ENCODE measurements at places on chromosomes 1 and 21. TPM values are rescaled to one million over a fixed set of nuclear protein-coding genes. Genes with fewer than 3 reads are reported as not detected.

GRCh38 chr1:110960777-110961420, 2.8 kb downstream of the LRIF1 start:
- H3K4me1 ChIP-seq, result peaks cover 4% of the 10 kb centered on the region
- H3K27me3 ChIP-seq, result no peaks in the 10 kb centered on the region
- no peak overlapping the region for H3K27ac ChIP-seq
- peak overlapping the region; percentile 10 for H3K4me3 ChIP-seq

- peak overlapping the region; percentile 85 for H3K4me3 ChIP-seq
- peaks cover 19% of the 10 kb centered on the region for H3K4me1 ChIP-seq
- peaks cover 49% of the 10 kb centered on the region for H3K27me3 ChIP-seq
- no peaks in the 10 kb centered on the region for H3K36me3 ChIP-seq
- H3K27ac ChIP-seq, result no peak overlapping the region
Observed at GRCh38 chr1:201537891-201538611, 876 bp upstream of the NAV1 start.

- no peak overlapping the region for H3K27ac ChIP-seq
- no peak for DNase-seq
- H3K4me3 ChIP-seq, result no peak overlapping the region
- H3K4me1 ChIP-seq, result peaks cover 5% of the 10 kb centered on the region
- H3K27me3 ChIP-seq, result no peaks in the 10 kb centered on the region
- peaks cover 31% of the 10 kb centered on the region for H3K36me3 ChIP-seq
Observed at GRCh38 chr1:183544598-183545297, 45.5 kb downstream of the NCF2 start.

GRCh38 chr1:29121936-29122681, 1.6 kb downstream of the TMEM200B start:
- peaks cover 9% of the 10 kb centered on the region for H3K4me1 ChIP-seq
- H3K27me3 ChIP-seq, result peaks cover 25% of the 10 kb centered on the region
- peak overlapping the region; percentile 81 for H3K4me3 ChIP-seq
- DNase-seq, result peak; percentile 75
- H3K27ac ChIP-seq, result no peak overlapping the region
- H3K36me3 ChIP-seq, result peaks cover 9% of the 10 kb centered on the region

DNA sequence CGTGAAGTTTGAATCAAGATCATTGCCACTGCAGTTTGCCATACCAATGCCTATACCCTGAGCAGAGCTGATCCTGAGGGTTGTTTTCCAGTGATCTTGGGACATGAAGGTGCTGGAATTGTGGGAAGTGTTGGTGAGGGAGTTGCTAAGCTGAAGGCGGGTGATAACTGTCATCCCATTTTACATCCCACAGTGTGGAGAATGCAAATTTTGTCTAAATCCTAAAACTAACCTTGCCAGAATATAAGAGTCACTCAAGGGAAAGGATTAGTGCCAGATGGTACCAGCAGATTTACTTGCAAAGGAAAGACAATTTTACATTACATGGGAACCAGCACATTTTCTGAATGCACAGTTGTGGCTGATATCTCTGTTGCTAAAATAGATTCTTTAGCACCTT, 78.6 kb downstream of the FMN2 start:
- DNase-seq, result no peak
- no peak overlapping the region for H3K4me3 ChIP-seq
- peaks cover 7% of the 10 kb centered on the region for H3K27me3 ChIP-seq
- H3K27ac ChIP-seq, result no peak overlapping the region

The LINGO4 gene
- not detected for total RNA-seq

GRCh38 chr1:245148861-245149260, 5.9 kb upstream of the KIF26B start:
- peaks cover 52% of the 10 kb centered on the region for H3K27me3 ChIP-seq
- no peak overlapping the region for H3K27ac ChIP-seq
- DNase-seq, result no peak
- no peaks in the 10 kb centered on the region for H3K4me1 ChIP-seq
- no peak overlapping the region for H3K4me3 ChIP-seq

DNA sequence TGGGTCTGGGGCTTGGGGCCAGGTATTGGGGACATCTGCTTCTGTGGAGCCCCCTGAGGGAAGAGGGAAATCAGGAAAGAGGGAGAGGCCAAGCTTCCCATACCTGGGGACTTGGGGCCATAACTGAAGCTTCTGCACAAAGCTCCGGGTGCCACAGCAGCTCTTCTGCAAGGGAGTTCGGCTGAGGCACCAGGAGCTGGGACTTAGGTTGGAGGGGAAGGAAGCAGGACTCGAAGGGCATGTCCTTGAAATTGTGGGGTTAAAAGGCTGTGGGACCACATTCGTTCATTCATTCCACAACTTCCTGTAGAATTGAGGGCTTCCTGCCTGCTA, 1.7 kb upstream of the EPS8L3 start:
- H3K27ac ChIP-seq, result no peak overlapping the region
- H3K4me3 ChIP-seq, result no peak overlapping the region
- peaks cover 9% of the 10 kb centered on the region for H3K4me1 ChIP-seq
- H3K36me3 ChIP-seq, result no peaks in the 10 kb centered on the region
- peaks cover 5% of the 10 kb centered on the region for H3K27me3 ChIP-seq
- no peak for DNase-seq

DNA sequence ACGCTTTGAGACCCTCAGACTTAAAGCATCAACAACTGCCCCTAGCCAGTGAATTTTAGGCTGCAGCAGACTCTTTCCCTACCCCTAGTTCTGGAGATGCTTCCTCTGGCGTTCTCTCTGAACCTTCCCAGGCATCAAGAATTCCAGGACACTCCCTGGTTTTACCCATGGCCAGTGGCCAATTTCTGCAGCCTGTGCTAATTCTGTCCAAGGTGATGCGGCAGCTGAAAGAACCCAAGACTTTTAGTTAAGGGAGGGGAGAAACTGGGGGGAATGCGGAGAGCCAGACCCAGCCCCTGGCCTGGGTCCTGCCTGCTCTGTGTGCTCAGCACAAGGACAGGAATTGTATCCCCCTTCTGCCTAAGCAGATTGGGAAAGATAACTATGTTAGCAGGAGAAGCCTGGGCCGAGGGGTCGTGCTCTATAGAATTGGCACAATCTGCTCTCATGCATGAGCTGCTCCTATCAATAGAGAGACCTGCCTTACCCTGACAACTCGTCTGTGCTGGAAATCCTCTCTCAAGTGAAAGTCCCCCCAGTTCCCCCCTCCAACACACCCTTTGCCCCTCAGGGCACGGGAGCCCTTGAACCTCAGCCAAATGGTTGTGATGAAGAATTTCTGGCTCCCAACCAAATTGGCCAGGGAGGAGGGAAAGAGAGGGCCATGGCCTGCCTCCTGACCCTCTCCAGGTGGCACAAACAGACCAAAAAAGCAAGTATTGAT, 5.4 kb upstream of the GJA8 start:
- H3K27me3 ChIP-seq, result peaks cover 3% of the 10 kb centered on the region
- no peaks in the 10 kb centered on the region for H3K36me3 ChIP-seq
- no peak overlapping the region for H3K4me3 ChIP-seq
- DNase-seq, result no peak
- peaks cover 8% of the 10 kb centered on the region for H3K4me1 ChIP-seq
- no peak overlapping the region for H3K27ac ChIP-seq

The OR6N1 gene
- total RNA-seq, result not detected

GRCh38 chr1:18938008-18938706, 18.3 kb downstream of the IFFO2 start:
- no peak overlapping the region for H3K27ac ChIP-seq
- H3K4me3 ChIP-seq, result no peak overlapping the region
- H3K27me3 ChIP-seq, result no peaks in the 10 kb centered on the region
- peaks cover 34% of the 10 kb centered on the region for H3K4me1 ChIP-seq
- H3K36me3 ChIP-seq, result no peaks in the 10 kb centered on the region
- no peak for DNase-seq

- H3K4me3 ChIP-seq, result no peak overlapping the region
- H3K27me3 ChIP-seq, result no peaks in the 10 kb centered on the region
- DNase-seq, result no peak
- H3K4me1 ChIP-seq, result peaks cover 24% of the 10 kb centered on the region
- H3K27ac ChIP-seq, result peak overlapping the region; percentile 37
Observed at GRCh38 chr1:153573351-153573750, 7.7 kb upstream of the S100A2 start.

The SNAP47 gene
- 46.2 TPM for total RNA-seq

Measured in type B pancreatic cell (in vitro differentiated cells).